ENCODE measurements at places on chromosomes 3 and 15. TPM values are rescaled to one million over a fixed set of nuclear protein-coding genes. Genes with fewer than 3 reads are reported as not detected.

The TMEM108 gene
- 1.1 TPM for total RNA-seq

The DLL4 gene
- total RNA-seq: under 0.01 TPM

The GP5 gene
- 0.15 TPM for total RNA-seq

The FEM1B gene
- total RNA-seq: 86.7 TPM

The TMEM62 gene
- total RNA-seq: 31.3 TPM

The WDR93 gene
- total RNA-seq: under 0.01 TPM

The MUC4 gene
- total RNA-seq: not detected

The CFAP100 gene
- not detected for total RNA-seq

The EOMES gene
- total RNA-seq: 5.0 TPM

The DNASE1L3 gene
- not detected for total RNA-seq

The CCR2 gene
- not detected for total RNA-seq

The GOLGA6L10 gene
- total RNA-seq: 1.00 TPM

The SHF gene
- 3.8 TPM for total RNA-seq

The TMOD2 gene
- 20.1 TPM for total RNA-seq

The ROPN1 gene
- total RNA-seq: 5.3 TPM

The VEPH1 gene
- 274 TPM for total RNA-seq

The SSUH2 gene
- 0.67 TPM for total RNA-seq

The SLC41A3 gene
- 36.8 TPM for total RNA-seq

The KIF7 gene
- total RNA-seq: 4.2 TPM

The FRMD5 gene
- 14.2 TPM for total RNA-seq

The SGO1 gene
- 17.9 TPM for total RNA-seq

The PLA1A gene
- total RNA-seq: 29.9 TPM
